Choroid plexus epithelial cell (primary cell): ENCODE measurements at places on chromosomes 6 and 20.
A peak's percentile ranks its signal among the peaks of the same experiment; 100 is the strongest.

- DNase-seq, result no peak
Observed at GRCh38 chr20:24097506-24098245, 109.1 kb upstream of the GGTLC1 start.

GRCh38 chr6:74167511-74167910 lies 471.5 kb downstream of the CD109 start:
- no peak for DNase-seq

GRCh38 chr6:145539831-145540230 lies 195.5 kb downstream of the EPM2A start:
- DNase-seq, result peak; percentile 48

DNA sequence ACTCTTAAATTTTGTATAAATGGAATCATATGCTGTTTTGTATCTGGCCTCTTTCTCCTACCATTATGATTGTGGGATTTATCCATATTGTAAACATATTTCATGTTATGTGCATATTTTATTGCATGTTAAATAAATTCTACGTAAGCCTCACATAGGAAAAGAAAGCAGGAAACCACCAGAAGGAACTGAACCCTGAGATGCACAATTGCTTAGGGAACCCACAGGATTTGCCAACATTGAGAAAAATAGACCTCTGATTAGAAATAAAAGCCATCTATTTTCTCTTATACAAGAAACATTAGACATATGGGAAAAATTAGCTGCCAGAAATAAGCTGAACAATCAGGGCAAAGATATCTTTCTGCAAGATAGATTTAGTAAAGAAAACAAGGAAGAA lies 111.2 kb upstream of the CARMIL1 start:
- no peak for DNase-seq

DNA sequence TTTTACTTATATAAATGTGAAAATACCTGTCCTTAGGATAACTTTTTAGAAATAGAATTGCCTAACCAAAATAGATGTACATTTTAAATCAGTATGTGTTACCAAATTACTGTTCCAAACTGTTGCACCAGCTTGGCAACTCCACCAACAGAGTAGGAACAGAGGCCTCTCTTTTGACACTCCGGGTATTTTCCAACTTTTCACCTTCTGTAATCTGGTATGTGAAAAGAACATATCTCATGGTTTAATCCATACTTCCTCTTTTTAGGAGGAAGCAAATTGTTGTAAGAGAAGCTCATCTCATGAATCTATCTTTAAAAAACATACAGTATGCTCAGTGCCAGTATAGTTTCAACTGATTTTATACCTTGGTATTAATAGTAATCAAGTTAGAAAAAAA lies 24.9 kb downstream of the RNF144B start:
- DNase-seq, result no peak

DNA sequence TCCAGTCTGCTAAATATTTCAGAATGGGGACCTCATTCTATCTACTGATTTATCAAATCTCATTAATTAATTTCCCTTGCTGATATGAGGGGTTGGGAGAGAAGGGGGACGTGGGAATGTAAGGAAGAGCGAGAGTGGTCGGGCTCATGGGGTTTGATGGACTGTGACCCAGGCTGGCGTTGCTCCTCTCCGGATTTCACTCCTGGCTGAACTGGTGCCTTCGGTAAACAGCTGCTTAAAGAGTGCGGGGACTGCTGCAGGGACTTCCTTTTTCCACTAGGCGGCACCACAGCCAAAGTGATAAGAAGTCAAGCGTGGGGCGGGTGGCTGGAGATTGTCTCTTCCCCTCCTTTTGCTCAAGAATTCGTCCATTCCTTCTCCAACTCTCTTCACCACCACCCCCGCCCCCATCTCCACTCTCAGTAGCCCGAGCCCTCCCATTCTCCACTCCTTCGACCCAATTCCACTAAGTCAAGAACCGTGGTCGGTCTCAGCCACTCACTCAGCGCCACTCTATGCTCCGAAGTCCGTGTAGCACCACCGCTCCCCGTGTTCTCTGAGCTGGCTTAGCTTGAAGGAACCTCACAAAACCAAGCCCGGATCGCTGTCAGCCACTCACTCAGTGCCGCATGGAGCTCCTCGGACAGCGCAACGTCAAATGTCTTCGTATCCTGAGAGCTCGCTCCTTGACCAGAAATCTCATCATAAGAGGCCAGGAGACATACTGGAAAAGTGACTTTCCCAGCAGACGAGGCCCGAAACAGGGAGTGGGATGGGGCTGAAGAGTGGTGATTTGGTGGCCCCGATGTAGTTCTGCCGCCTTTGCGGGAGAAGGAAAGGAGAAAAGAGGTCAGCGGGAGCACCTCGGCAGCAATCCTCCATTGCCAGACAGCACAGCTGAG lies 9.7 kb downstream of the TRIM31 start:
- peak; percentile 92 for DNase-seq
